ENCODE measurements at places on chromosomes 5 and 9.

- DNase-seq: no peak
These were observed 13.0 kb upstream of the SARDH start for GRCh38 chr9:133750982-133751649.

DNA sequence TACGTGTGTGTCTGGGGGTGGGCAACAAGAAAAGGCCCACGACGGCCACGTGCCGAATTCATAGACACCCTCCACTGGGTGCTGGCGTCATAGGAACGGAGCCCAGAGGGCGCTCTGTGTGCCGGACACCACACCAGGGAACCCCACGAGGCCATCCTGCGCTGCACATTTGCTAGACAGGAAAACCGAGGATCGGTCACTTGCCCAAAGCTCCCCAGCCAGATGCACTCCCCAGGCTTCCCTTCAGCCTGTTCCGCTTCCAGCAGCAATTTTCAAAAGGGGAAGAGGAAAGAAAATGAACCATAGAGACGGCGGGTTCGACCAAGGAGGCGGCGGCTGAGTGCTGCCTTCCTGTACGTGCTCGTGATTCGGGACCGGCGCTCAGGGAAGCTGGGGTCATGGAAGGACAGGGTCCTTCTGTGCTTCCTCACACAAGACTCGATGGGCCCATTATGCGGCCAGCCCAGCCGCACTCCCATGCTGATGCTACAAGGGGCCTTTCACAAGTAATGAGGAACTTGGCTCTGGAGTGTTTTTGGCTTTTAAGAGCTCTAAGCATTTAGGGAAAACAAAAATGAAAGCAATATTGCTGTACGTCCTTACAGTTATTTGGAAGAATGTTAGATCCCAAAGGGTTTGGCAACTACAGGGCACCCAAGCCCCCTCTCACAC lies 124.6 kb upstream of the SARDH start:
- no peak for DNase-seq

- no peak for DNase-seq
These were observed 143.5 kb downstream of the SPATA31D1 start for GRCh38 chr9:82132024-82132423.

GRCh38 chr5:68720884-68721610 lies 372.8 kb upstream of the SLC30A5 start:
- DNase-seq: no peak

GRCh38 chr5:42811591-42812446 lies at the start of gene SELENOP:
Gene SELENOP, minus strand, starts transcription at chr5:42811892. Its CDS starts 3,539 bp downstream, at chr5:42808353.
- no peak for DNase-seq

DNA sequence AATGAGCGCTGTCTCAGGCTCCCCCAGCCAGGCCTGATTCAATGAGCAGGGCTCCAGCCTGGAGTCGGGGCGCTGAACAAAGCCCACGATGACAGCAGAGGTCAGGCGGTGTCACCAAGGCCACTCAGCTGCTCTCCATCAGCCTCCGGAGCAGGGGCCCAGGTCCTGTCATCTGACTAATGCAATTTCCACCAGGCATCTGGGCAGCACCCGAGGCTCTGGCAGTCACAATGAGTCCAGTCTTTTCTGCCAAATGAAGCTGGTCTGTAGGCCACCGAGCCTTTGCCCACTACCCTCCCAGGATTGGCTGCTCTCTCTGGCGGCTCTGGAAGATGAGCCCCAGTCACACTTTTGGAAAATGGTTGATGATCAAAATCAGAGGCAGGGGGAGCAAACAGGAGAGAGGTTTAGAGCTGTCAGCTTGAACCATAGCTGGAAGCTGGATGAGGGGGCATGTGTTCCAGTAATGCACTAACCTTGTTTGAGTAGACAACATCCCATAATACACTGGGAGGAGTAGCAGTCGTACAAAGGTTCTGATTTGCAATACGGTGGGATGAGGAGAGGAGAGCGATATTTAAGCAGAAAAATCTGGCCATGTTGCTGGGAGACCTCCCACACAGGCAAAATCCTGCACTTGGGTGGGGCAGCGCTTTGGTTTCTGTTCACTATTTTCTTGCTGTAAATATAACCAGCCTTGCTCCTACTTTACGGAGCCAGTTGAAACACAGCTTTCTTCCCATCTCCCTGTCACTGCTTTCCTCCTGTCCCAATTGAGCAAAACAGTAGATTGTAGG lies 306.4 kb upstream of the PANK3 start:
- no peak for DNase-seq

GRCh38 chr5:69467442-69468225 lies 25.0 kb upstream of the OCLN start:
- DNase-seq: no peak
